T-helper 2 cell treated with Interferon-gamma antibody and Interleukin-4, amounts not matched to agents 100 ng/mL and 5 ng/mL, for 36 hours (primary cell): ENCODE measurements at places on chromosomes 1 and 21. TPM values are rescaled to one million over a fixed set of nuclear protein-coding genes. Genes with fewer than 3 reads are reported as not detected.

RGS1 gene
- total RNA-seq: 8.6 and 11.1 TPM in 2 replicates

CD1C gene
- 0.11 TPM in 1 of 2 replicates, not detected in the other for total RNA-seq

WNT9A gene
- total RNA-seq: 0.09 and 0.25 TPM in 2 replicates

TCP10L gene
- total RNA-seq: 0.70 and 1.2 TPM in 2 replicates

OR2L8 gene
- total RNA-seq: 0.30 TPM in 1 of 2 replicates, not detected in the other

S100A7A gene
- total RNA-seq: not detected in 2 replicates
